ENCODE measurements at places on chromosomes 5 and 9.

DNA sequence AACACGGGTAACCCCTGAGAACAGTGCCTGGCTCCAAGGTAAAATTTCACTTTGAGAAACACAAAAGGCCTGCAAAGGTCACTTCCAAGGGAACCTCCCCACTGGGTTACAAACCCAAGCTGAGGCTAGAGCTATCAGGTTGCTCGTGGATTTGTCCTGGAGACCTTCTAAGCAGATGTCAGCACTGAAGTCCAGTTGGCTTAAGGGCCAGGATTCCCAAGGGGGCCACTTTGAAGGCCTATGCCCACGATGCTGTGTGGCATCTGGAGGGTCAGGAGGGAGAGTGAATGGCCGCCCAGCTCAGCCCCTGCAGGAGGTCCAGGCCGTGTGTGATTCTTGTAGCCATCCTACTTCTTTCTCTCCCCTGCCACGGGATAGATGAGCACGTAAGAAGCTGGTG is 100.2 kb upstream of the FSTL4 start:
- DNase-seq = no peak

- peak; percentile 83 for DNase-seq
These were observed 23.4 kb downstream of the C9orf50 start for GRCh38 chr9:129597355-129598088.

- DNase-seq = no peak
These were observed 61.9 kb upstream of the GHR start for GRCh38 chr5:42361315-42361688.

DNA sequence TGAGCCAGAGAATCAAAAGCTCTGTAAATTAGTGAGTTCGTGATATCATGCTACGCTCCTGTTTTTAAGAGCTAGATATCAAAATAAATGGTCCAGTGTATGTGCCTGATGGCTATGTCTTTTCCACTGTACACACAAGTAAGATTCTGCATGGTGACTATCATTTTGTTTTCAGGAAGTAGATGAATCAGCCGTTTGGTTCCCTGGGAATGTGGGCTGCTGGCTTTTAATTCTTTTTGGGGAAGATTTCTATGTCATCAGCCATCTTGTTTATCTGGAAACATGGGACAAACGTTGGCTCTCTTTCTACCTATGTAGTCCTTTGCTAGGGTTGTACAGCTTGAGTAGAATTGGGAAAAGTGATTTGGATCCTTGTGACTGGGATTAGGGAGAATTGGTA is 126.7 kb downstream of the GRIA1 start:
- no peak for DNase-seq

GRCh38 chr5:135999406-136000139 is 29.2 kb upstream of the TGFBI start:
- DNase-seq = no peak

All from small intestine (tissue), 16 donors.